Activated naive CD4-positive, alpha-beta T cell treated with anti-CD3 and anti-CD28 coated beads, Interleukin-2, amount 50 U/mL, for 72 hours (primary cell): ENCODE measurements at places on chromosomes 6 and 20.
A peak's percentile ranks its signal among the peaks of the same experiment; 100 is the strongest.

DNA sequence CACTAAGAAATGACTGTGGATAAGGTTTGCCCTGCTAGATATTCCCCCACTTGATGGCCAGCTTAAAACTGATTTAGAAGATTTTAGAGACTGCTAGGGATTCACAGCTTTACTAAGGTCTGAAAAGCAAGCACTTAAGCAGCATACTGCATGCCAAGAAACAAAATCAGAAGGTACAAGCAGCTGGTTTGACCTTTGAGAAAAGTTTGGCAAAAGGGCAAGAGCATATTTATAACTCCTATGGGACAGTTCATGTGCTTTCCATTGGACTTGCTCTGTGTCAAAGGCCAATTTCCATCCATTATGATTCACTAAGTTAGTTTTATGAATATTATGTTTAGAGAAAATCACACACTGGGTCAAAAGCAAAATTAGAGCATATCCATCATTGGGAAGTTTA lies 402.8 kb downstream of the PKHD1 start:
- DNase-seq = no peak

DNA sequence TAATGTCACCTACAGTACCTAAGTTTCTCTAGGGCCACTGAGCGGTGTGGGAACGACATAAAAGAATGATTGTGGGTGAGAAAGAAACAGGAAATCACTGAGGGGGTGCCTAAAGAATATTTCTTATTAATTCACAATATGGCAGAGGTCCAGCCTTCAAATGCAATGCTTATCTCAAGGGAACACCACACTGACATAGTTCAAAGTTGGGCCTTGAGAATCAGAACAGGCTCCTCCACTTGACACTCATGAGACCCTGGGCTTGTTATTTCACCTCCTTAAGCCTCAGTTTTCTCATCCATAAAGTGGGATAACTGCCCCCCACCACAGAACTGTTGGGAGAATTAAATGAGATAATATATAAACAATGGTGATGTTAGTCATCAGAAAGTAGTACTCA lies 40.4 kb upstream of the ARHGAP18 start:
- DNase-seq = no peak

DNA sequence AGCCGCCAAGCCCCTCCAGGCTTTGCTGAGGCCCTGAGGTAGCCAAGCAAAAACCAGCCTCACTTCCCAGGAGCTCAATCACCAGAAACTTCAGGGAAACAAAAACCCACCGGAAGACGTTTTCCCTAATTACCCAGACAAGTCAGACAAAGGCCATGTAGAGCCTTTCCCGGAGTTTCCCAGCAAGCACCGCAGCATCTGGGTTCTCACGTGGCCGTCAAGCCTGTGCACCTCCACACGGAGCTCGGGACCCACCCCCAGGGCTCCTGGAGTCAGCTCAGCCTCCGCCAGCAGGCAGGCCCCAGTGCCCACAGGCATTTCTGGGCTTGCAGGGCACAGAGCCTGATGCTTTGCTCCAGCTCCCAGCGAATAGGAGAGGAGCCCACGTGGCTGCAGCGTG lies 10.1 kb upstream of the MRGBP start:
- no peak for DNase-seq

DNA sequence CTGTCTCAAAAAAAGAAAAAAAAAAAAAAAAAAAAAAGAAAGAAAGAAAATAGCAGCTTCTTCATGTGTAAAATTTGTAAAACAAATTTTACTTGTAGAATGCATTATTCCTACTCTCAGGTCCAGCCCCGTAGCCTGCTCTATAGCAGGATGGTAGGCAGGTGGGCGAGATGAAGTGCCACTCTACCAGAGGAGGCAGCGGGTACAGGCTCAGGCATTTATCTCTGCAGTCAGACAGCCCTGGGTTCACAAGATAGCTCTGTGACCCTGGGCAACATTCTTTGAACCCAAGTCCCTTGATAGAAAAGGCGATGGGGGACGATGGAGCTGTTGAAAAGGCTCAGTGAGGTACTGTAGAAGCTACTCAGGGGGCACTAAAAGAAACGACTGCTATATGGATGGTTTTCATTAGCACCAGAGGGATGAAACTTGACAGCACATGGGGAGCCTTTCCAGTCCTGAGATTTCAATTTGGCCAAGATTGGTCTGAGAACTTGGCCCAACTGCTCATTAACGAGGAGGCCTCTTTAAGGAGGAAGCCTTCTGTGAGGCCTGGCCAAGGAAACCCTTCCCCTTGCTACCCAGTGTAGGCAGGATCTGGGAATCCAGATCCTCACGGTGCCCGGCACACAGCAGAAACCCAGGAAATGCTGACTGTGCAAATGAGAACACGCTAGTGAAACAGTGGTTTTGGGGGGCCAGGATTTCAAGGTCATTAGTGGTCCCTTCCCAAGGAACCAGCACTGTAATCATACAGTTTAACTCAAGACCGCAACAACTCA lies 63.1 kb downstream of the MYH7B start:
- DNase-seq = no peak

DNA sequence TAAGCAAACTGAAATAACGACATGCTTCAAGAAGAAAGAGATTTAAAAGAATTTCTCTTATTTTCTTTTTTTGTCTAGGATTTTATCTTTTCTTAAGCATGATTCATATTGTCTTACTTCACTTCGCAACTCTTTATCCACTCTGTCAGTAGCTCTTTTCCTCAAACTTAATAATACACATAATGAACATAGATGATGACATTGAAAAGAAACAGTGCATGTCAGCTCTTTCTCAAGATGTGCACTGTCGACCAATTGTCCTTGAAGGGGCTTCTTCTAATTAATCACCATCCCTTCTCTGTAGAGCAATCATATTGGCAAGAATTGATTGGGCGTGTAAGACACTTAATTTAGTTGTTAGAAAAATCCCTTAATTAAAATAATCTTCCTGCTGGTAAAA lies 356.5 kb downstream of the EYS start:
- DNase-seq = no peak

DNA sequence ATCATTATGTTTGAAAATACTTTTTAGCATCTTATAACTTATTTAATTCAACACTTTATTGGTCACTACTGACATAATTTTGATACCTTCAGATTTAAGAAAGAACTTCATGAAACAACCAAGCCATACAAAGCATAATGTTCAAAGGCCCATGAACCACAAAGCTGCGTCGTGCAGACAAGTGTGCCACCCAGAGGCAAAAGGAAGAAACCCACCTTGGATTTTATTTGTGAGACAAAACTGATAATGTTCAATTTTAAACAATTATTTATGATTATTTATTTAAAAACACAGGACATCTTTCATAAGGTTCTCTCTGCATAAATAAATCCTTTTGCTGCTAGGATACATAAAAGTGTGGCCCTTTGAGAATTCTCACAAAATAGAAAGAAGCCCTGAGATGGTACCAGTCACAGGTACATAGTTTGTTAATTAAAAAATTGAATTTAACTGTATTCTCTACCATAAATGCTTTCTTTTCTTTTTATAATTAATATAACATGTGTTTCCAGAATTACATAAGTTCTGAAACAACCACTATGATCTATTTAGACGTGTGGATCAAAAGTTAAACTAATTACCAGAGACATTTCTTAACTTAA lies 143.7 kb downstream of the RALGAPA2 start:
- peak; percentile 15 for DNase-seq

GRCh38 chr20:1965520-1966351 lies 28.1 kb downstream of the PDYN start:
- peak; percentile 88 for DNase-seq

DNA sequence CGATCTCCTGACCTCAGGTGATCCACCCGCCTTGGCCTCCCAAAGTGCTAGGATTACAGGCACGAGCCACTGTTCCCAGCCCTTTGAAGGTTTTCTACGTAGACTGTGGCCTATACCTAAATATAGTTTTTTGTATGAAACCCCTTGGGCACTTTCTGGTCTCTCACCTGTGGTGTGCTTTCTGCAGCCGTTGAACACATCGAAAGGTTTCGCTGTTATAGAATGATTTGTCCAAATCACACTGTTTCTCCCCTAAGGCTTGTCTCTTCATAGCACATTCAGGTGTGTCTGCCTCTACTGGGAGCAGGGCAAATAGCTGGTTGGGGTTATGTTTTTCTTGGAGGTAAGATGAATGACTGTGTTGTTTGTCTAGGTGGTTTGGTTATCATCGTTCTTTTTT lies 597.9 kb downstream of the RNF144B start:
- DNase-seq = no peak

GRCh38 chr20:39446397-39446796 lies 484.3 kb downstream of the DHX35 start:
- no peak for DNase-seq

DNA sequence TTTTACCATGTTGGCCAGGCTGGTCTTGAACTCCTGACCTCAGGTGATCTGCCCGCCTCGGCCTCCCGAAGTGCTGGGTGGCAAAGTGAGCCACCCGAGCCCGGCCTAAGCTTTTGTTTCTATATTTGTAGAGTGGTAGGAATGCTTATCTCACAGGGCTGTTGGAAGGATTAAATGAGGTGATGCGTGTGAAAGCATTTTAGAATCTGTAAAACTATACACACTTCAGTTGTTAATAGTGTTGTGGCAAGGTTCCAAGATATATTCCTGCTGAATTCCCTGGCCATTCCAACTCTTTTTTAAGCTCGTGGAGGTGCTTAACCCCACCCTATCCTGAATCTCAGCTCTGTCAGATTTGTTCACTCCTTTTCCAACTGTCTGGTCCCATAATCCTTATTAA lies 89.9 kb upstream of the AKIRIN2 start:
- no peak for DNase-seq

GRCh38 chr6:149963212-149963461 lies 606 bp upstream of the ULBP1 start:
- DNase-seq = no peak

- no peak for DNase-seq
These were observed 36.9 kb upstream of the STMND1 start for GRCh38 chr6:17064975-17065374.

DNA sequence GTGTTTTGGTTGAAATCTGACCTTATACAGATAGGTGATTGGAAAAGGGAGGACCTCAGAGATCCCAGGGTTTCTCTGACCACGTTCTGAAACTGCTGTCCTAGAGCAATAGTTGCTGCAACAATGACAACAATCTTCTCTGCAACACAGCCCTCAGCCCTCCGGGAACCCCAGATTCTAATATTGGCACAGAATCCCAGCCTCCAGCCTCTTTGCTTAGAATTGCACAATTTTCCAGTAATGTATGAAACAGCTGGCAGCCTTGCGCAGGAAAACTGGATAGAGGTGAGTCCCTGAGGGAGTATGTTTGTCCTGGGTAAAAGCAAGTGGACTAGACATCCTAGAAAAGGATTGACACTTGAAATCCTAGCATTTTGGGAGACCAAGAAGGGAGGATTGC lies 30.4 kb upstream of the PNRC1 start:
- DNase-seq = no peak

- no peak for DNase-seq
These were observed 9.6 kb downstream of the GATA5 start for GRCh38 chr20:62466072-62466760.

DNA sequence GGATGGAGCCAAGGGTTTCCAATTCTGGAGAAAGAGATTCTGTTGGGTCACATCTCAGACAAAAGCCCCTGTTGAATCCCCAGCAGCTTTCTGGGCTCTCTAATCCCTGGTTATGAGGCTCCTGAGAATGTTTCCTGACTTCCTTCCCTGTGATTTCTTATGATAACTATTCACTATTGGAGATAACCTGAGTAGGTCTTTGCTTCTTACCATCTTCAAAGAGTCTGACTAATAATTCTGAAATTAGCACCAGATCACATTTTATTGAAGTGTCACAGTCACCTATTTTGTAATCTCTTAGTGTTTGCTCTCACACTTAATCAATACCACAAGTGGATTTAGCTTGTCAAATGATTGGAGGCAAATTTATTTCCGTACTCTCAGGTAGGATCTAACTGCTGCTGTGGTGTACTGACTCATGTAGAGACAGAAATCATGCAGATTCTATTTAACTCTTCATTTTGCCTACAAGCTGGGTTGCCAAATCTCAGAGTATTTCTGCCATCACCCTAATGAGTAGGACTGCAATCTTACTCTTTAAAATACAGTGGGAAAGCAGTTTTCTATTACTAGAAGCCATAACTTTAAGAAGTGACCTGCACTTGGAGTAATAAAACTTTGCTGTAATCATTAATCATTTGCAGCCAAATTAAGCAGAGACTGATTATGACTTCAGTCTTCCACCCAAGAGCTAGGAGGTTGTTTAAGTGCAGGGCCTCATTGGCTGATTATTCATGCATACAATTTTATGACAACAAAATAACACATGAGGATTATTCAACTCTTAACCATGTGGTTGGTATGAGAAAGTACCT lies 422.1 kb downstream of the EPM2A start:
- no peak for DNase-seq
